ENCODE measurements at places on chromosomes 16 and 17. TPM values are rescaled to one million over a fixed set of nuclear protein-coding genes. Genes with fewer than 3 reads are reported as not detected.

HCRT gene
- polyA plus RNA-seq: 0.94 TPM

DNA sequence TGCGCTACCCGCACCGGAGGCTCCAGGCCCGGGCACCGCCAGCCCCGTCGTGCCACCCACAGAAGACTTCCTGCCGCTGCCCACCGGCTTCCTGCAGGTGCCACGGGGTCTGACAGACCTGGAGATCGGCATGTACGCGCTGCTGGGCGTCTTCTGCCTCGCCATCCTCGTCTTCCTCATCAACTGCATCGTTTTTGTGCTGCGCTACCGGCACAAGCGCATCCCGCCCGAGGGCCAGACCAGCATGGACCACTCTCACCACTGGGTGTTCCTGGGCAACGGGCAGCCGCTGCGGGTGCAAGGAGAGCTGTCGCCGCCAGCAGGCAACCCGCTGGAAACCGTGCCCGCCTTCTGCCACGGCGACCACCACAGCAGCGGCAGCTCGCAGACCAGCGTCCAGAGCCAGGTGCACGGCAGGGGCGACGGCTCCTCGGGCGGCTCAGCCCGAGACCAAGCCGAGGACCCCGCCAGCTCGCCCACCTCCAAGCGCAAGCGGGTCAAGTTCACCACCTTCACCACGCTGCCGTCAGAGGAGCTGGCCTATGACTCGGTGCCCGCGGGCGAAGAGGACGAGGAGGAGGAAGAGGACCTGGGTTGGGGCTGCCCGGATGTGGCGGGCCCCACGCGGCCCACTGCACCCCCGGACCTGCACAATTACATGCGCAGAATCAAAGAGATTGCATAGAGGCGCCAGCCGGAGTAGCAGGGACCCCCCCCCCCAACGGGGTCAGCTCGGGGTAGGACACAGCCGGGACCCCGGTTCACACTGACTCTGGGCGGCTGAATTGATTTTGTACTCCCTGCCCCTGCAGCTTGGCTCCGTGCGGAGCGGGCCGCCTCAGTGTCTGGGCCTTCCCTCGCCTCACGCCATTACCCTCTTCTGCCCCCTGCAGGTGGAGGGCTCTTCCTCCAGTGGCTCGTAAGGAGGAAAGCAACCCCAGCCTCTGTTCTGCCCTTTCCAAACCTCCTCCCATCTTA lies 58.5 kb downstream of the TMEM132E start:
- DNase-seq: peak; percentile 75

- DNase-seq: no peak
These were observed 24.3 kb upstream of the B4GALNT2 start for GRCh38 chr17:49108318-49108717.

- no peak for DNase-seq
These were observed 39.9 kb upstream of the BCO1 start for GRCh38 chr16:81198635-81199034.

- DNase-seq: no peak
These were observed 16.8 kb downstream of the ITGAM start for GRCh38 chr16:31276600-31276999.

Measured in muscle of leg (tissue), 16 donors.